ENCODE measurements at places on chromosomes 6 and 20.
A peak's percentile ranks its signal among the peaks of the same experiment; 100 is the strongest.

GRCh38 chr20:845941-846893, 12.7 kb downstream of the FAM110A start:
- DNase-seq = no peak

DNA sequence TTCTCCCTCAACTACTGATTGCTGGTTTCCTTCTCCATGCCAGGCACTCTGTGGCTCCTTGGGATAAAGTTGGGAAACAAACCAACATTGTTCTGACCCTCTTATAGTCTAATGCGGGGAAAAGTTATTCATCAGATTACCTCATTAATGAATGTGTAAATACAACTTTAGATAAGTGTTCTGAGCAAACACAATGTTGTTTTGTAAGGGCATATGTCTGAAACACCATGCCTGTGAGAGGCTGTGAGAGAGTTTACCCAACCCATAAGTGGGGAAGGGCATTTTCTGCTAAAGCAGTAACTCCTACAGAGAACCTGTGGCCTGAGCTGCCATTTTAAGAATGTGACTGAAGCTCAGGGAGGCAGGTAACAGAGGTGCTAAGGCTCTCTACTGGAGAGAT, 283.5 kb downstream of the KHDC1L start:
- DNase-seq = no peak

- DNase-seq = peak; percentile 74
Observed at GRCh38 chr6:32087574-32088486, 21.3 kb downstream of the TNXB start.

- no peak for DNase-seq
Observed at GRCh38 chr6:84546427-84546914, 217.9 kb downstream of the TBX18 start.

DNA sequence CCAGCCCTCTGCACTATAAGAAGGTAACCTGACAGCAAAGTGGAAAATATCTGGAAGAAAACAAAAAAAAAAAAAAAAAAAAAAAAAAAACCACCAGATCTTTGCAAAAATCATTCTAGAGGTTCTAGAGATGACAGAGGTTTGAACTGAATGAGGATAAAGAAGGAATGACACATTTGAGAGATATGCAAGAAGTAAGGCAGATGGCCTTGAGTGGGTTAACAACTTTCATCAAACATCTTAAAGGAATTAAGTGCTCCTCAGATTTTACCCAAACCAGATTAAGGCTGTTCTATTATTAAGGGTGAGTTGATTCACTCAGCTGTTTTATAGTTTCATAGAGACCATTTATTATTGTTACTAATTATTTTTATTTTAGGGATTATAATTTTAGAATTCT, 62.0 kb downstream of the RSPO3 start:
- DNase-seq = no peak

- DNase-seq = no peak
Observed at GRCh38 chr6:134873500-134874388, 76.2 kb downstream of the ALDH8A1 start.

DNA sequence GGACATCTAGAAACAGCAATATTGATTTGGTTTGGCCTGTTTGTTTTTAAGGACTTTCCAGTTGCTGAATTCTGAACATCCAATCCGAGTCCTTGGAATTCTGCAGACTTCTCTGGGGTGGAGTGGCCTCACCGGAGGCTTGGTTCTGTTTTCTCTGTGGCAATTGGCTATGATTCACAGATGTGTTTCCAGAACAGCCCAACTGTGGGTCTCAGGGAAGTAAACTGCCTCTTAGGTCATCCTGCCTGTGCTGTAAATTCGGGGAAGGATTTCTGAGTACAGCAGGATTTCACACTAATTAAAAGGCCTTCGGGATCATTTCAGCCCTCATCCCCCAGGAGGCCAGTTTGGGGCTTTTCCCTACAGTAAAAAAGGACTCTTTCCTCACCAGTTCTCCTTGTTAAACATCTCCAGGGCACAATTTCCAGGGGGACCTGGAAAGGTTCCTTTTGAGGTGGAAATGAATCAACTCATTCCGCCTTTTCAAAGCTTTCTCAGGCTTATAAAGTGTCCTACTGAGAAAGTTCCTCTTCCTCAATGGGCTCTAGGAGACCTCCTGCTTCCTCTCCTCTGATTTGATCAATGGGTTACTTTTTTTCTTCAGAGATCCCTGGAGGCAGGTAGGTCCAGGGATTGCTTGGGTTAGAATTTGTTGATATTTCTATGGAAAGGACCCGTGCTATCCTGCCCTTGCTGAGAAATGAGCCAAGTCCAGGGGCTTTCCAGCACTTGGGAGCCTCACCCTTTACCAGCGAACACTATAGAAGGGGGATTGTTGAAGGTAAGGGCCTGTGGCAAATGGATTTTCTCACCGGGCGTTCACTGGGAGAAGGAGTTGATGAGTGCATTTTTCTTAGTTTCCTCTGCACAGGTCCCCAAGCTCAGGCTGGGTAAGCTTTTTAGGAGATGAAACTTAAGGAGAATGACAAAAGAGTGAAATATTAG, 114.6 kb downstream of the CLIC5 start:
- DNase-seq = no peak

DNA sequence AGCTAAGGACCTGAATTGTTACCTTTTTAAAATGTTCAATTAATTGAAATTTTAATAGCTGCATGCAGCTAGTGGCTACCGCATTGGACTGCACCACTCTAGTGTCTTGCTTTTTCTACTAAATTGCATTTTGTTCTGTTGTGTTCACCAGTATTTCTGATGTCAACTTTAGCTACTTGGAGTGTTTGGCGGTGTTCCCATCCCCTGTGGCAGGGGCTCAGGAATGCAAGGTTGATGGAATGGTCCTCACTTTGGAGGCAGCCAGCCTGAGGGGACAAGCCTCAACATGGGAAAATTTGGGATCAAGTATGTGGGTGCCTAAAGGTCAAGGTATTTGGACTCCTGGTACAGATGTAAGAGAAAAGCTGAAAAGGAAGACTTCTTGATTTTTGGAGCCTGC, 230.1 kb upstream of the PRND start:
- no peak for DNase-seq

- DNase-seq = no peak
Observed at GRCh38 chr6:56244089-56244488, 3.3 kb downstream of the COL21A1 start.

GRCh38 chr6:70638468-70638867, 29.2 kb upstream of the SMAP1 start:
- no peak for DNase-seq

DNA sequence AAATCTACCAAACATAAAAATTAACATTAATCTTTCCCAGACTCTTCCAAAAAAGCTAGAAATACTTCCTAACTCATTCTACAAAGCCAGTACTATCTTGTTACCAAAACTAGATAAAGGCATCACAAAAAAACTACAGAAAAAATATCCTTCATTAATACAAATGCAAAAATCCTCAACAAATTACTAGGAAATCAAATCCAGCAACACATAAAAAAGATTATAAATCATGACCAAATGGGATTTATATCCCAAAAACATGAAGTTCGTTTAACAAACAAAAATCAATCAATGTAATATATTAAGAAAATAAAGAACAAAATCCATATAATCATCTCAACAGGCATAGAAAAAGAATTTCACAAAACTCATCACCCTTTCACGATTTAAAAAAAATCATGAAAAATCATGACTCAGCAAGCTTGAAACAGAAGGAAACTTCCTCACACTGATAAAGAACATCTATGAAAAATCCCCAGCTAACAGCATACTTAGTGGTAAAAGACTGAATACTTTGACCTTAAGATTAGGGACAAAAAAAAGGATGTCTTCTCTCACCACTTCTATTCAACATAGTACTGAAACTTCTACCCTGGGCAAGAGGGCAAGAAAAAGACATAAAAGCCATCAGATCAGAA, 43.2 kb downstream of the RANBP9 start:
- no peak for DNase-seq

DNA sequence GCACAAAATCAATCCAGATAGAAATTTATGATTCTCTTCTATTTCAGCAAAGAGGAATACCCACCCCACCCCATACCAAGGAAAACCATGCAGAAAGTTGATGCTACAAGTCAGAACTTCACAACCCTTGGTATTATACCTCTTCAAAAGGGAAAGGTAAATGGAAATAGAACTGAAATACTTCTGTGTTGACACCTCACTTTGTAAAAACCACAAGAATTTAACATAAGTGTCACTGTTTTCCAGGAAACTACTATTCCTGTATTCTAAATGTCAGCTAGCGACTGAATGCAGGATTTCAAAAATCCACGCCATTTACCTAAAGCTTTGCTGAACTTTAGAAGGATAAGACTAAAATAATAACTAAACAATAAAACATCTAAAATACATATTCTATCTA, 3.6 kb downstream of the CPNE1 start:
- no peak for DNase-seq

GRCh38 chr6:150919938-150920337, 54.4 kb downstream of the MTHFD1L start:
- no peak for DNase-seq

DNA sequence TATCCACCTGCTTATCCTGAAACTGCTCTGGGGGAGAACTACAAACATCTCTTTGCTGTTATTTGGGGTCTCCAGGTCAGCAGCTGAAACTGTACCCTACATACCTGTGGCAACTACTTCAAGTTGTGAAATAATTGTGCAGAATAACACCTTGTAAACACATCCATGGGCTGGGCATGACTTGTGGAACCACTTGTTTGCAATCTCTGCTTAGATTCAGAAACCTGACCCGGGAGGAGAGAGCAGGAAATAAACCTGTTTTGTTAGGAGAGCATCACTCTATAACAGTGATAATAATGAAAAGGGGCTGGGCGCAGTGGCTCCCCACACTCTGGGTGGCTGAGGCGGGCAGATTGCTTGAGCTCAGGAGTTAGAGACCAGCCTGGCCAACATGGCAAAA, 183.1 kb downstream of the NFATC2 start:
- no peak for DNase-seq

GRCh38 chr6:47532981-47533585, 55.5 kb downstream of the CD2AP start:
- DNase-seq = no peak

DNA sequence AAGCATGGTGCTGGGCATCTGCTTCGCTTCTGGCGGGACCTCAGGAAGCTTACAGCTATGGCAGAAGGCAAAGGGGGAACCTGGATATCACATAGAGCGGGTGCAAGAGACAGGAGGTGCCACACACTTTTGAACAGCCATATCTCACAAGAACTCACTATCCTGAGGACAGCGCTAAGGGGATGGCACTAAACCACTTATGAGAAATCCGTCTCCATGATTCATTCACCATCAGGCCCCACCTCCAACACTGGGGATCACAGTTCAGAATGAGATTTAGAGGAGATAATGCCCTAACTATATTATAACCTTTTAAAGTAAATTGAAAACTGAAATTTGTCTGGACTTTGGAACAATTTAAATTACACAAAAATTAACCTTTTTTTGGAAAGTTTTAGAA, 37.8 kb upstream of the SUMO4 start:
- DNase-seq = no peak

DNA sequence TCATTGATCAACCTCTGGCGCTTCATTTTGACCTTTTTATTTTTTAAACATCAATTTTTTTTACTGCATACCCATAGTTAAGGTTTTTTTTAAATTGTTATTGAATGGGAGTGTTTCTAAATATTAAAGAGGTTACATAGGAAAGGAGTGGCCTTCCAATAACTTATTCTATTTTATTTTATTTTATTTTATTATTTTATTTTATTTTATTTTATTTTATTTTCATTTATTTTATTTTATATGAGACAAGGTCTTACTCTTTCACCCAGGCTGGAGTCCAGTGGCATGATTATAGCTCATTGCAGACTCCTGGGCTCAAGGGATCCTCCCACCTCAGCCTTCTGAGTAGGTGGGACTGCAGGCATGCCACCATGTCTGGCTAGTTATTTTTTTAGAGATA, 30.2 kb downstream of the DOP1A start:
- DNase-seq = no peak

GRCh38 chr20:55153001-55153645, 677.7 kb downstream of the DOK5 start:
- no peak for DNase-seq

DNA sequence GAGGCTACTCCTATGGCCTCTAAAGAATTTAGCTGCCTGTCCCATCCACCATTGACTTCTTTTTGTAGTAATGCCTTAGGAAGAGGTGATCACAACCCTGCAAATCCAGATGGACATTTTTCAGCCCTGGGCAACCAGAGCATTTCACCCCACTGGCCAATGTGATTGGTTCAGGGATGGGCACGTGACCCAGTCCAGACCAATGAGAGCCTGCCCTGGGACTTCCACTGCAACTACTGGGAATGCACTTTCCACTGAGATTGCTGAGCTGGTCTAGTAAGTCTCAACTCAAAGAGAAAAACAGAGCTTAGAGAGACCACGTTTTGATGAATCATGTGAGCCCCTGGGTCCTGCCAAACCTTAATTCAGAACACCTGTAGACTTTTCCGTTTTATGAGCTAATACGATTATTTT, 8.9 kb upstream of the UBE2V1 start:
- no peak for DNase-seq

GRCh38 chr6:158002249-158002950, 20.7 kb downstream of the SYNJ2 start:
- DNase-seq = no peak

GRCh38 chr6:25254671-25255070, 24.5 kb upstream of the CARMIL1 start:
- DNase-seq = no peak

DNA sequence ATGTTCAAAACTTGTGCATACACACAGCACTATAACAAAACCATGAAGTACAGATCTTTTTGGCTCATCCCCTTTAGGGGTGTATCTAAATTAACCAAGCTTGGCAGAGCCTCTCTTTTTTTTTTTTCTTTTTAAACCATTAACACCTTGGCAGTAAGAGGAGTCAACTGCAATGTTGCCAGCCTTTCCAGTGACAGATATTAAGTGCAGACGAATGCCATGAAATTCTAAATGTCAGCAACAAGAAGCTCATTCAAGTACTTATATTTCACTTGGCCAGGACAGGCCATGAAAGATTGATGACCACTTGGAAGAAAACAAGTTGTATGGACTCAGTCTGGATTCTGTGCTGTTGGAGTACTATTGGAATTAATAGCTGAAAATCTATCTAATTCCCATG, 49.8 kb downstream of the SLC17A5 start:
- DNase-seq = no peak

GRCh38 chr6:4660377-4661321, 115.6 kb upstream of the CDYL start:
- DNase-seq = no peak

- no peak for DNase-seq
Observed at GRCh38 chr6:168012431-168013249, 15.2 kb downstream of the KIF25 start.

Data from GM19239 (cell line).